ENCODE measurements at places on chromosomes 4 and X.

DNA sequence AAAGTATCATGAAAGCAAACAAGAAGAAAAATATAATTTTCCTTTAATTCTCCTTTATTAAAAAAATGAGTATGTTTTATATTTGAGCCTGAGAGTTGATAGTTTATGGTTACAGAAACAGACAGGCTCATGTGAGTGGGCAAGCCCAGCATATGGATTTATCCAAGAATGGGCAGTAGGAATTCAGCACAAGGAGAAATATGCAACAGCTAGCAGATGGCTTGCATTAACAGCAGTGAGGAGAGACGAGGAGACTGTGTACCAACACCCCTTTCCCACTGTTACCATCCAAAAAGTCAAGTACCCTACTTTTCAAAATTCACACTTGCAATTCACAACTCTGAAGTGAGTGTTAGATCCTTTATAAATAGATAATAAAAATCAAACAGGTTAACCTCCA, 1760.2 kb upstream of the TENM3 start:
- DNase-seq: no peak

DNA sequence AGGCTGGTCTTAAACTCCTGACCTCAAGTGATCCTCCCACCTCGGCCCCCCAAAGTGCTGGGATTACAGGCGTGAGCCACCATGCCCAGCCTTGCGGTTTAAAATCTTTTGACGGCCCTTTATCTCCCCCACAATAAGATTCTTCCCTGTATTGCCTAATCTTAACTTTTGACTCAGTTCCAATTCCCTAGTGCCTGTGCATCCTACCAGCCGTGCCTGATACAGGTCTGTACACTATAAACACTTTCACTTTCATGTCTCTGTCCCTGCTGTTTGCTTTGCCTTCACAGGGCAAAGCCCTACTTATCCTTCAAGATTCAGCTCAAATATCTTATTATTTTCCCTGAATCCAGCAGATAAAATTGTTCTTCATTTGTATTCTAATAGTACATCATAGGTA, 74.6 kb downstream of the WDR44 start:
- DNase-seq: peak; percentile 1

GRCh38 chrX:111322231-111322855, 52.1 kb upstream of the CAPN6 start:
- DNase-seq: peak; percentile 0

GRCh38 chr4:102420563-102421398, 75.5 kb upstream of the SLC39A8 start:
- peak; percentile 34 for DNase-seq

- peak; percentile 89 for DNase-seq
These were observed 167.6 kb downstream of the DKK2 start for GRCh38 chr4:106868381-106869035.

- peak; percentile 93 for DNase-seq
These were observed 552.4 kb upstream of the MAGEB2 start for GRCh38 chrX:29662759-29663503.

DNA sequence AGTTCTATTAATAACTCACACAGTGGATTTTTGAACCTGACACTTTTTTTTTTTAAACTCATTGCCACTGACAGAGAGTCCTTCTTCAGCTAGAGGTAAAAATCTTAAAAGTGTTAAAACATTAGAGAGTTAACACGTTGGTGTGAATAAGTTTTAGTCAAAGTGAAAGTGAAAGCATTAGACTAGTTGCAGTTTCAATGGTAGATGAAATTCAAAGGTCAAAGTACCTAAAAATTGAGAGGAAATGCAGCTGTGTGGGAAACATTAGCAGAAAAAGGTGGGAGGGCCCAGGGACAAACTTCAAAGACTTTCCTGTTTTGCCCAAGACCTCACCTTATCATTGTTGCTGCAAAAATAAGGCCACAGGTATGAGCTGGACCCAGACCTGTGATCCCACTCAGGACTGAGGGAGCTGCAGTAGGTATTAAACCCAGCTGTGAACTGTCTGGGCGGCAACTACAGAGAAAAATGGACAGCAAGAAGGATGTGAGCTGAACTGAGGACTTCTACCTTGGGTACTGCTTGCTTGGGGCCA, 17.6 kb upstream of the GABRA4 start:
- no peak for DNase-seq

- no peak for DNase-seq
These were observed 443.1 kb downstream of the HNRNPD start for GRCh38 chr4:81930506-81931238.

- DNase-seq: peak; percentile 30
These were observed 648 bp upstream of the MSMO1 start for GRCh38 chr4:165326831-165327210.

DNA sequence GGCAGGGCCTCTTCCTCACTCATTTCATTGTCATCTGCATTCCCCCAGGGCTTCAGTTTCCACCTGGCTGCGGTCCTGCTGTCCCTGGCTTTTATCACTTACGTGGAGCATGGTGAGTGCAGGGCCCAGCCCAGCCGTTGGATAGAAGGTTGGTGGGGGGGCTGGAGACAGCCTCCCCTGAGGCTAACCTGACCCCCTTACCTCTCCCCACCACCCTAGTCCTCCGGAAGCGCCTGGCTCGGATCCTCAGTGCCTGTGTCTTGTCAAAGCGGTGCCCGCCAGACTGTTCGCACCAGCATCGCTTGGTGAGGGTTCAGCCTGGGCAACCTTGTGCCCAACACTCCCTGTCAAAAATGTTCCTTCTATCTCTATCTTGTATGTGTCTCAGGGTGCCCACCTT, 5.8 kb upstream of the EBP start:
- DNase-seq: no peak

DNA sequence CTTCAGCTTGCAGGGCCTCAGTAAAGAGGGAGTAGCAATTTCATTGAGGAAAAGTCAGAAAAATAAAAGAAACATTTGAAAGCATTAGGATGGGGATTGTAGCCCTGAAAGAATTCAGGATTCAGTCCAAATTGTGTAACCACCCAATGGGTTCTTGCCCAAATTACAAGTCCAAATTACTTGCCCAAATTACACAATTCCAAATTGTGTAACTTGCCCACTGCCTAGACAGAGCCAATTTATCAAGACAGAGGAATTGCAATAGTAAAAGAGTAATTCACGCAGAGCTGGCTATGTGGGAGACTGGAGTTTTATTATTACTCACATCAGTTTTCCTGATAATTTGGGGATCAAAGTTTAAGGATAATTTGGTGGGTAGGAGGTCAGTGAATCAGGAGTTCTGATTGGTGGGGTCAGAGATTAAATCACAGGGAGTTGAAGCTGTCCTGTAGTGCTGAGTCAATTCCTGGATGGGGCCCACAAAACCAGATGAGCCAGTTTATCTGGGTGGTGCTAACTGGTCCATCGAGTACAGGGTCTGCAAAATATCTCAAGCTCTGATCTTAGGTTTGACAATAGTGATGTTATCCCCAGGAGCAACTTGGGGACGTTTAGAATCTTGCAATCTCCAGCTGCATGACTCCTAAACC, 18.1 kb upstream of the PAGE5 start:
- no peak for DNase-seq

DNA sequence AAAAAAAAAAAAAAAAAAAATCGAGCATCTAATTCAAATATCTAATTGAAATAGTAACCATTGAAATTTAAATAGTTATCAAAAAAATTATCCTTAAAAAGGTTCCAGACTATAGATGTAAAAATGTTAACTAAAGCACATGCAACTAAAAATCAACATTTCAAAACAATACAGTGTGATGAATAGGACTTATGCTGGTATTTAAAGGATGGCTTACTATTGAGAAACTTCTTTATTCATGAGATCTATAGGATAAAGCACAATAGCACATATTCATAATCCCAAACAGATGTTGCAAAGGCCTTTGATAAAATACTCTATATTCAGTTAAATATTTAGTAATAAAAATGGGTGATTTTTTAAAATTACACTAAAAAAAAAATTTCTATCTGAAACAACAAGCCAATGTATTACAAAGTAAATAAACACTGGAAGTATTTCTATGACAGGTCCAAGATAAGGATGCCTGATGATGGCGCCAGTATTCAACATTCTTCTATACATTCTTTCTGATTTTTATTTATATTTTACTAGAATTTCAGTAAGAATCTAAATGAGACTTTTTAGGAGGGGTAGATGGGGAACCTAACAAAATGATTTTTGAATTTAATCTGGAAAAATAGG, 26.3 kb downstream of the DCLK2 start:
- DNase-seq: no peak

GRCh38 chr4:111362941-111363361, 740.1 kb upstream of the PITX2 start:
- peak; percentile 93 for DNase-seq

DNA sequence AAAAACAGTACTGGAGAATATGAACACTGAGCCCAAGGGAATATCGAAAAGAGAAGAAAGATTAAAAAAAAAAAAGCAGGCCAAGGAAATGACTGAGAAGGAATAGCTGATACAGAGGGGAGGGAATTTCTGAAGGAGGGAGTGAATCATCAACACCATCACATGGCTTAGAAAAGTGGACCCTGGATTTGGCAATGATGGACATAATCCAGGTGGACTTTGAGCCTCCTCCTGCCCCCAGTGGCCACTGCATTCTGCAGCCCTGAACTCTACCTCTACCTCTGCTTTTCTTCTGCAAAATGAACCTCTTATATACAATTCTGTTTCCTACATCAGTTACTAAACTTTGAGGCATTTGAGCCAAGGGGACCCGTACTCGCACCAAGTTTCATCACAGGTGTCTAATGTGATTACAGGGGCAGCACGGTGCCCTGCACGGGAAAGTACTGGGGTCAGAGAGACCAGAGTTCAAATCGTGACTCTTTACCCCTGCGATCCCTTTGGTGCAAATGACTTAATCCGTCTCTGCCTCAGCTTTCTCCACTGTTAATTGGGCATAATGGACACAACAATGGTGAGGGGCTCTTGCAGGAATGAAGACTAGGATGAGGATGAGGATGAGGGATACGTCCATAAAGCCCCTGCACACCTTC, 1.1 kb downstream of the OCIAD2 start:
- peak; percentile 38 for DNase-seq

- no peak for DNase-seq
These were observed 87.7 kb downstream of the MAML3 start for GRCh38 chr4:140066031-140066930.

DNA sequence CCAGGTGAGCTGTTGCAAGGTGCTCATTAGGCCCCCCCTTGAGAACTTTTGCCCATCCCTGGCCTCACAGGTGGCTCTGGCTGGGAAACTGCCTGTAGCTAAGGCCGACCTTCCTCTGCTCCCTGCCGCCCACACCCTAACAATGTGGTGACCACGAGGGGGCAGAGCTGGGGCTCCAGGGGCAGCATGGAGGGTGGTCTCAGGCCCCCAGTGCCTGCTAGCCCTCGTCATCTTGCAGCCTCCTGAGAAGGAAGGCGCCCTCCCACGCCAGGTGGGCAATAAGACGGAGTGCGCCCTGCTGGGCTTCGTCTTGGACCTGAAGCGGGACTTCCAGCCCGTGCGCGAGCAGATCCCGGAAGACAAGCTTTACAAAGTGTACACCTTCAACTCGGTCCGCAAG, 32.4 kb downstream of the ATP2B3 start:
- DNase-seq: no peak

GRCh38 chr4:10017037-10017893, 4.0 kb downstream of the SLC2A9 start:
- DNase-seq: no peak

- peak; percentile 76 for DNase-seq
These were observed 63.3 kb downstream of the AFAP1 start for GRCh38 chr4:7876201-7876875.

Data from fibroblast of skin of right biceps (primary cell).